ENCODE measurements at places on chromosomes 11 and 22.
A peak's percentile ranks its signal among the peaks of the same experiment; 100 is the strongest.

- peak; percentile 44 for DNase-seq
Measured at GRCh38 chr22:43136255-43136654, 6.9 kb downstream of the MCAT start.

- no peak for DNase-seq
Measured at GRCh38 chr11:132605825-132606570, 926.3 kb downstream of the OPCML start.

DNA sequence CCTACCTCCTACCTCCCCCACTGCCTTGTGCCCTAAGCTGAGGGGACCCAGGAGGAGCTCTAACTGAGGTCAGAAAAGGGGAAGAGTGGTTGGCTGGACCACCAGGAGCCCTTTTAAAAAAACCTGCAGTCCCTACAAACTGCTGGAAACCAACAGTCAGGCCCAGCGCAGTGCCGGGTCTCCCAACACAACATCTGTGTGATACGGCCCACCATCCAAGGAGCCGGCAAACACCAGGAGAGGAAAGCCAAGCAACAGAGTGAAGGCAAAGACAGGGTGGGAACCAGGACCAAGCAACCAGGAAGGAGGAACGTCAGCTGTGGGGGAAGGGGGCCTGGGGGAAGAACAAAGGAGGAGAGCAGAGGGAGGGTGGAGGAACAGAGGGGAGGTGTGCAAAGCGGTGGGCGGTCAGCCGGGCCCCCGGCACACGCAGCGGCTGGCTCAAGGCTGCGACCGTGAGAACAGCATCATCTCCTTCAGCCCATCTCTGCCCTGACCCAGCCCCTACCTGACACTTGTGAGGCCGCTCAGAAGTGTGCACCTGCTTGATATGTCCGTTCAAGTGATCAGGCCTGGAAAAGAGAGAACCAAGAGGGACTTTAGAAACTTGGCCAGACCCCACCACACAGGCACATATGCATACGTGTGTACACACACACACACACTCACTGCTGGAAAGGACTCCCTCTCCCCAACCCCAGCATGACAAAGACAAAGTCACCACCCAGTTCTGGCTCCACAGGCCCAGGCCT, 3.6 kb downstream of the PATZ1 start:
- peak; percentile 45 for DNase-seq

DNA sequence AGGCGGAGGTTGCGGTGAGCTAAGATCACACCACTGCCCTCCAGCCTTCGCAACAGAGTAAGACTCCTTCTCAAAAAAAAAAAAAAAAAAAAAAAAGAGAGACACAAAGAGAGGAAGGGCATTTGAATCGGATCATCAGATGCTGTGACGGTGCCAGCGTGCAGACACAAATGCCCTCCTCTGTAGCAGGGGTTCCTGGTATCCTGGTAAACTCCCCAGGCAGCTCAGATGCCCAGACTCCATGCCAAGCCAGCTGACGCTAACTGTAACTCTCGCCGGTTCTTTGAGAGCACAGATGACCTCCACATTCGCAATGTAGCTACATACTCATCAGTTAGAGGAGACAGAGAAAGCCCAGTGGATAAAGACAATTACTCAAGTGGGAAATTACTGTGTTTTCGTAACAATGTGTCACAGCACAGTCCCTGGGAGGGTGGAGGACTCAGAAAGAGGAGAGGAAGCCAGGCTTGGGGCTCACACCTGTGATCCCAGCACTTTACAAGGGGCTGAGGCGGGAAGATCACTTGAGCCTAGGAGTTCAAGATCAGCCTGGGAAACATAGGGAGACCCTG, 153.1 kb downstream of the BRD1 start:
- no peak for DNase-seq

DNA sequence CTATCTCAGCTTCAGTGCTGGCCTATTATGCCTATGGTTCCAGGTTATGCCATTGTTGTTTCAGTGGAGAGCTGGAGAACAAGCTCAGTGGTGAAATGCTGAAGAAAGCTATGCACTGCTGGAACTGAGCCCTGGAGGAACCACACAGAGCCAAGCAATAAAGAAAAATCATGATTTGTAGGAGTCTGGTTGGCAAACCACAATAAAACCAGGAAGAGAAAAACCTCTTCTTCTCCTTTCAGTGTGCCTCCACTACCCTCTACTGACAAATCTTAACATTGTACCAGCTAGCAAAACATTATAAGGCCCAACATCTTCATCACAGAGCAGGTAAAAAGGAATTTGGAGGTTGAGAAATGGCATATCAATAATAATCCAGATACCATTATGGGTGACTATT, 5.3 kb downstream of the OR51F2 start:
- DNase-seq = peak; percentile 37

GRCh38 chr22:25153961-25154666, 45.5 kb upstream of the CRYBB3 start:
- no peak for DNase-seq

DNA sequence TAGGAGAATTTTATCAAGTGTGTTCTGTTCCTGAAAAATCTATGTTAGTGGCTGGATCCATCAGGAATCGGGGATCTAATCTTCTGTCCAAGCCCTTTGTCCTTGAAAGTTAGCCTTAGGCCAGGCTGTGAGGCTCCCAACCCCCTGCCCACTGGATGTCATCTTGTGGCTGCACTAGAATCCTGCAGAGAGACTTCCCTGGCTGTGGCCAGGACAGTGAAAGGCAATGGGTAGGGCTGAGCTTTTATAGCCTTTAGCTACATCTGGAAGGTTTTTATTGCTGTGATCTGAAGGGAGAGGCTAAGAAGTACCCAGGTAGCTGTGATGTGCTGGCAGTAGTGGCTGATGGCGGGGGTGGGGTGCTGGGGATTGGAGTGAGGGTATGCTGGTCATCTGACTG, 2.1 kb downstream of the OAF start:
- DNase-seq = no peak

DNA sequence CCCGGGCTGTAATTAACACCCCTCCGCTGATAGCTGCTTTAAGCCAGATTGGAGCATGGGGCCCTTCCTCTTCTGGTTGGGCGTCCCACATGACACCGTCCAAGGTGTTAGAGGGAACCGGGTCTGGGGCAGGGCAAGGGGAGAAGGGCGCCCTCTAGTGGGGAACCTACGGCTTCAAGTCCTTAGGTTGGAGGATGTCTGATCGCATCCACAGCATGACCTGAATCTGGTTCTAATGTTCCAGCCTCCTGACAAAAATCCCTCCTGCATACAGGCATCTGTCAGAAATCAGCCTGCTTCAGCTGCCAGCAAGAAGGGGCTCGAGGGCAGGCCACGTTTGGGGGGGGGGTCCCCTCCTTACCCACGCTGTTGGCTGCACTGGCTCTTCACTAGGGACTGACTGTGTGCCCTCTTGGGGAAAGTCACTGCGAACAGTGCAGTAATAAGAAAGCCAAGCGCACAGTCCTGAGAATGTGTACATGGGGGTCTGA, 94.2 kb upstream of the TBCEL start:
- peak; percentile 99 for DNase-seq

DNA sequence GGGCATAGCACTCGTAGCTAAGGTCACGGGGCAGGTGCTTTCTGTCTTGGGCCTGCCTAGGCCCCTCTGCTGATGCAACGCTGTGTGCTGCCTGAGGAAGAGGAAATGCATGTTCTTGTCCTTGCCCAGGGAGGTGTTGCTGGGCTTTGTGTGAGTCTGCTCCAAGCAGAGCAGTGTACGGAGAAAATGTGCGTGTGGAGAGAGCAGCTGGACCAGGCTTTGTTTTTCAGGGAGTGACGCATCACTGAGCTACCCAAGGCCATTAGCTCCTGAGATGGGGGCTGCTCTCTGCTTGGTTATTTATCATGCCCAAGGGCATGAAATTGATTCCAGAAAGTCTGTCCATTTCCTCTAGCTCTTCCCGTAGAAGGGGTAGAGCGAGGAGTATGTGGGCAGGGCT, 82.9 kb upstream of the THY1 start:
- DNase-seq = no peak

DNA sequence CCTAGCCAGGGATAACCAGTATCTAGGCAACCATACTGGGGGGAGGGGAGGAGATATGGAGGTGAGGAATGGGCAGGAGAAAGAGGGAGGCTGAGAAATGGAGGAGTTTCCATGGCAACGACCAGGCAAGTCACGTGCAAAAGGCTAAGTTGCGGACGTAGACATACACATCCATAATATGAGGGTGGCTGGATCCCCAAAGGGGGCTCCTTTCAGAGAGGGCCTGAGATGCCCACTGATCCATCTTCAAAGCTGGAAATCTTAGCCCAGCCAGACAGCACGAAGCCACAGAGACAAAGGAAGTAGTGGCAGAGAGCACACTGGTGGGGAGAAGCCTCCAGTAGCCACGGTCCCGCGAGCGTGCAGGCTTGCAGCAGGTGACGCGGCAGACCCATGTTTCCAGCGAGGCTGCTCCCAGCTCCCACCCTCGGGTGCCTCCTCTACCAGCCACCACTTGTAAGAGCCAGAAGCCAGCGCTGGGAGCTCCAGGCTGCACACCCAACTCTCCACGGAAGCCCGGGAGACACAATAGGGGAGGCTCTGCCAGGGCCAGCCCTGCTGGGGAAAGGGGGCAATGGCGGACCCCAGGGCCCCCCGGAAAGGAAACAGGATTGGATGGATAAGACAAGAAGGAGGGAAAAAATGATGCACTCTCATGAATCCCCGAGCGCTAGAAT, 938 bp downstream of the FXYD6 start:
- DNase-seq = peak; percentile 93

GRCh38 chr11:65539744-65540289, 14.9 kb downstream of the SCYL1 start:
- DNase-seq = peak; percentile 42

DNA sequence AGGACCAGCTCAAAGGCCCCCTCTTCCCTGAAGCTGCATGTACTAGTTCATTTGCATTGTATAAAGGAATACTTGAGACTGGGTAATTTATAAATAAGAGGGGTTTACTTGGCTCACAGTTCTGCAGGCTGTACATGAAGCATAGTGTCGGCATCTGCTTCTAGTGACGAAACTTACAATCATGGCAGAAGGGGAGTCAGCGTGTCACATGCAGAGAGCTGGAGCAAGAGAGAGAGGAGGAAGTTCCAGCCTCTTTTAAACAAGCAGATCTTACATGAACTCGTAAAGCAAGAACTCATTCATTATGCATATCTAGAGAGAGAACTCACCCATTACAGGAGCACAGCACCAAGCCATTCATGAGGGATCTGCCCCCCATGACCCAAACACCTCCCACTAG, 7.1 kb upstream of the HMGXB4 start:
- DNase-seq = no peak

DNA sequence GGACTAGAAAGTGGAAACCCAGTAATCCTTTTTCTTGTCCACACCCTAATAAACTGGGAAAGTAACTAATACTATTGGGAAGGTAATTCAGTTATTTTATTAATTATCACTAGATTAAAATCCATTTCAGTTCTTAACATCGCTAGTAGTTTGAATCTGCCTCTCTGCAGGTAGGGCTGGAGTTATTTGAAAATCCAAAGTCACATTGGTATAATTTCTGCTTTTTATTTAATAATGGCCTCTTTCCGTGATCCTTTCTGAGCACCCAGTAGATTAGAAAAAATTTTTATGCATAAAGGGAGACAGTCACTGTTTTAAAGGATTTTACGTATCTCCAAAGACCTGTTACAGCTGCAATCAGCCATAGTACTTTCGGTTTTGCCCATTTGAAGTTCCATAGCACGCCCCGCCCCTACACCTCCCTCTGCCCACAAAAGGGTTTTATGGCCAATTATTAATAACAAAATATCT, 605 bp upstream of the COPB1 start:
- peak; percentile 60 for DNase-seq

DNA sequence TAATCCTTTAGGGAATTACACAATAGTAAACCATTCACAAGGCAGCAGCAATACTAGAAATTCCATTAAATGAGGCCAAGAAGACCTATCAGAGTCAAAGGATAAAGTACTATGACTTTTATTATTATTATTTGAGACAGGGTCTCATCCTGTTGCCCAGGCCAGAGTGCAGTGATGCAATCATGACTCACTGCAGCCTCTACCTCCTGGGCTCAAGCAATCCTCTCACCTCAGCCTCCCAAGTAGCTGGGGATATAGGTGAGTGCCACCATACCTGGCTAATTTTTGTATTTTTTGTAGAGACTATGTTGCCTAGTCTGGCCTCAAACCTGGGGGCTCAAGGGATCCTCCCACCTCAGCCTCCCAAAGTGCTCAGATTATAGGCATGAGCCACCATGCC, 51.8 kb downstream of the TTC28 start:
- DNase-seq = no peak

GRCh38 chr11:93655047-93655446, 6.4 kb upstream of the CEP295 start:
- no peak for DNase-seq

- peak; percentile 25 for DNase-seq
Measured at GRCh38 chr11:81007046-81007445, 1566.2 kb upstream of the TENM4 start.

GRCh38 chr11:35239471-35240075, 100.6 kb downstream of the CD44 start:
- no peak for DNase-seq

GRCh38 chr11:44770401-44770800, 43.6 kb downstream of the TSPAN18 start:
- DNase-seq = no peak

DNA sequence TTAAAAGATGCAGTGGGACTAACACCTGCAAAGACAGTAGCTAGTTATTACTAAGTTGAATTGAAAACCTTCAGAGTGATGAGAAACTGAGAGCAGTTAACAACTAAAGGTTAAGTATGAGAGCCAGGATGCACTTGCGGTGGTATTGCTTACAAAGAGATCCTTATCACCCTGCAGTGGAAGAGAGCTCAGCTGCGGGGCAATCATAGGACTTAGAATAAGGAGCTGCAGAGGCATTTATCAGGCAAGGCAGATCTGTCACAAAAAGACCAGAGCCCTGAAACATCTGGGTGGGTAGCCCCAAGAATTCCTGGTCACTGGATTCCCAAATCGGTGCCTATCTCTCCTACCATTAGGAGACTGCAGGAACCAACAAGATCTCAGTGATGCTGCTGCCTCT, 34.3 kb upstream of the CFAP300 start:
- no peak for DNase-seq

GRCh38 chr11:133559382-133559781, 27.1 kb upstream of the OPCML start:
- peak; percentile 41 for DNase-seq

GRCh38 chr11:32172848-32173834, 82.3 kb downstream of the RCN1 start:
- peak; percentile 85 for DNase-seq

- no peak for DNase-seq
Measured at GRCh38 chr11:117296881-117297280, 5.7 kb downstream of the BACE1-AS start.

GRCh38 chr22:39353346-39353745, 3.6 kb downstream of the SYNGR1 start:
- DNase-seq = no peak

- DNase-seq = no peak
Measured at GRCh38 chr11:69180226-69180625, 24.5 kb downstream of the SMIM38 start.

DNA sequence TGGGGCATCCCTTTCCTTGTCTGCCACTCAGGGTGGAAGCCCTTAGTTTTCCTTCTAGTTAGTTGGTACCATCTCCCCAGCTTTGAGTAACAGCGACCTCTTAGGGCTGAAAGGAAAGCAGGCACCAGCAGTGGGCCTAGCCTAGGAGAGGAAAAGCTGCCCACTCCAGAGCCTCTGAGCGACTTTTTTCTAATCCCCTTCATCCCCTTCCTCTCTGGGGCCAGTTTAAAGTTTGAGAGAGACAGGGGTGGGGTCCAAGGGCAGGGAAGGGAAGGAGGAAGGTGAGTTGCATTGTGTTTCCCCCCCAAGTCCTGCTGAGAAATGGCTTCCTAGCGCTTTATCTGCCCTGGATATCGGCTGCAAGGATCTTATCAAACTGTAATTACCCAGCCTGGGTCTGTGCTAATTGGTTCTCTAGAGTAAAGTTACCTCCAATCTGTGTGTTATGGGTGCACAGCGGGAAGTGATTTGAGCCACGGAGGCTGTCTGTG, 573.9 kb upstream of the CADM1 start:
- DNase-seq = peak; percentile 57

Measured in NCI-H526 (cell line).